ENCODE measurements at places on chromosomes 13 and 19. TPM values are rescaled to one million over a fixed set of nuclear protein-coding genes. Genes with fewer than 3 reads are reported as not detected.

GRCh38 chr13:106291006-106291405, 244.5 kb downstream of the EFNB2 start:
- H3K36me3 ChIP-seq: no peaks in the 10 kb centered on the region
- no peaks in the 10 kb centered on the region for H3K27me3 ChIP-seq
- no peaks in the 10 kb centered on the region for H3K4me1 ChIP-seq
- DNase-seq: no peak
- H3K27ac ChIP-seq: no peak overlapping the region

GRCh38 chr19:42154471-42155323, 22.5 kb upstream of the POU2F2 start:
- no peak overlapping the region for H3K27ac ChIP-seq
- no peak for DNase-seq
- peaks cover 2% of the 10 kb centered on the region for H3K27me3 ChIP-seq
- H3K4me1 ChIP-seq: no peaks in the 10 kb centered on the region
- H3K36me3 ChIP-seq: no peaks in the 10 kb centered on the region

DNA sequence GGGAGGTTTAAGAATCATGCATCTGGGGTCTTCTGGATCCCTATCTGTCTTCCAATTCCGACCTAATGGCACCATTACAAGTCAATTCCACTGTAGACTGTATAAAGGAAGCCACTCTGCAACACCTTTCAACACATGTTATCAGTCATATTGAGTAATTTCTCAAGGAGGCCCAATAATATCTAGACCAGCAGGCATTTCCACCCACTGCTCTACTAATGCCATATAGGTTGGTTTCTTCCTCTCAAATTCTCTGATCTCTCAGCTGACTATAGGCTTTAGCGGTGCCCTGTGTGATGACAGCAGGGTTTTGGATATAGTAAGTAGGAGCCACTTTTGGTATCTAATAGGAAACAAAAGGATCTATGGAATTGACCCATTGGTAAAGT, 12.4 kb upstream of the ITM2B start:
- no peak overlapping the region for H3K4me3 ChIP-seq
- DNase-seq: no peak
- no peaks in the 10 kb centered on the region for H3K36me3 ChIP-seq

- no peaks in the 10 kb centered on the region for H3K4me1 ChIP-seq
- H3K27ac ChIP-seq: no peak overlapping the region
- H3K27me3 ChIP-seq: no peaks in the 10 kb centered on the region
- no peaks in the 10 kb centered on the region for H3K36me3 ChIP-seq
Measured at GRCh38 chr13:34430294-34430693, 511.8 kb upstream of the NBEA start.

DNA sequence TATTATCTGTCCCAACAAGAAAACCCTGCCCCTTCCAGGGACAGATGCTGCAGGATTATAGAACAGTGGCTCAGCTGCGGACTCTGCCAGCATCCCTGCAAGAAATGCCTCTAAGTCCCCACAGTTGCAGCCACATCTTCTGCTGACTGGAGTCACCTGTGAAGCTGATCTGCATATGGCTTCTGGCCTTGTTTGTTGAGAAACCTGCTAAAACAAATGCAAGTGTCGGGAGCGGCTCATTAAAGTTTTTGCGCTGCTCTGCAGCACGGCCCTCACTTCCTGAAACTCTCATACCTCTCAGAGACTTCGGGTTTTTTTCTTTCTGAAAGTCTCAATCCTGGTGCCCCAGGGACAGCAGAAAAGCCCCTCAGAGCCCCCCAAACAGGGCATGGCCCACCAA, 725.0 kb downstream of the UQCRFS1 start:
- no peaks in the 10 kb centered on the region for H3K4me1 ChIP-seq
- H3K27ac ChIP-seq: no peak overlapping the region
- no peaks in the 10 kb centered on the region for H3K27me3 ChIP-seq

DNA sequence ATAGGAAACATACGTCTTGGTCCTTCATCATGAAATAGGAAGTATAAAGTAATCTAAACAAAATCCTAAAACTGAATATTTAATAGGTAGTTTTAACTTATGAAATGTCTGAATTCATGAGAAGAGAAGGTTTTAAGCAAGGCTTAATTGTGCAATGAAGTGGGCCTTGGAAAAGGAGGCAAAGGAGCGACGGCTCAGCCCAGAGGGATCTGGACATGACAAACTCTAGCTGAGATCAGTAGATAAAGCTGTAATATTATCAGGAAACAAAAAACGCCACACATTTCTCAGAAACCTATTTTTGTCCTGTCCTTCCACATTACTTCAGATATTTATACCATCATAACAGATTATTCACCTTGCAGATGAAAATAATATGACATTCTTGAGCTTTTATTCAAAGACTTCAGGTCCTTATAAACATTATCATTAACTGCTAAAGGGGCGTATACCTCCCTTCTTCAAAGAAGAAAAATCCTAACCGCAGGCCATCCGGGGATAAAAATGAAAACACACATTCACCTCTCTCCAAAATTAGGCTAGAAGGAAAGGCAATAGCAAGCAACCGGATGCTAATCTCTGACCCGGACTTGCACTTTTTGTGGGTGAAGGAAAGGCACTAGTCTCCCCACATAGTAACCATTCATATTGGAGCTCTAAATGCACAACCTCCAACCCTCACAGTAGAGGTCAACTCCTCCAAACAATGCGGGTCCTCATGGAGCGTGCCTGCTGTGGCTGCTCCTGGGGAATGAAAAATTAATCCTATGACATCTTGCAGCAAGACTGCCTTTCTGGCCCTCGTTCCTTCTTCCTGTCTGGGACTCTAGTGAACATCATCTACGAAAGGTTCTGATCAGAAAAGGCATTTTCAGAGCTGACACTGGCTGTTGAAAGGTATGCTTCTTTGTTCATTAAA, 108.8 kb downstream of the TBC1D4 start:
- H3K4me1 ChIP-seq: no peaks in the 10 kb centered on the region
- no peak for DNase-seq
- no peaks in the 10 kb centered on the region for H3K36me3 ChIP-seq
- H3K27me3 ChIP-seq: no peaks in the 10 kb centered on the region

- peak overlapping the region; percentile 100 for H3K27ac ChIP-seq
- H3K36me3 ChIP-seq: peaks cover 9% of the 10 kb centered on the region
- H3K4me3 ChIP-seq: peak overlapping the region; percentile 100
- peaks cover 57% of the 10 kb centered on the region for H3K4me1 ChIP-seq
Measured at GRCh38 chr19:58558623-58559274, 338 bp upstream of the UBE2M start.

GRCh38 chr13:93767917-93768409, 541.4 kb downstream of the GPC6 start:
- peak; percentile 50 for DNase-seq
- H3K4me1 ChIP-seq: no peaks in the 10 kb centered on the region
- no peaks in the 10 kb centered on the region for H3K27me3 ChIP-seq
- no peak overlapping the region for H3K27ac ChIP-seq

DNA sequence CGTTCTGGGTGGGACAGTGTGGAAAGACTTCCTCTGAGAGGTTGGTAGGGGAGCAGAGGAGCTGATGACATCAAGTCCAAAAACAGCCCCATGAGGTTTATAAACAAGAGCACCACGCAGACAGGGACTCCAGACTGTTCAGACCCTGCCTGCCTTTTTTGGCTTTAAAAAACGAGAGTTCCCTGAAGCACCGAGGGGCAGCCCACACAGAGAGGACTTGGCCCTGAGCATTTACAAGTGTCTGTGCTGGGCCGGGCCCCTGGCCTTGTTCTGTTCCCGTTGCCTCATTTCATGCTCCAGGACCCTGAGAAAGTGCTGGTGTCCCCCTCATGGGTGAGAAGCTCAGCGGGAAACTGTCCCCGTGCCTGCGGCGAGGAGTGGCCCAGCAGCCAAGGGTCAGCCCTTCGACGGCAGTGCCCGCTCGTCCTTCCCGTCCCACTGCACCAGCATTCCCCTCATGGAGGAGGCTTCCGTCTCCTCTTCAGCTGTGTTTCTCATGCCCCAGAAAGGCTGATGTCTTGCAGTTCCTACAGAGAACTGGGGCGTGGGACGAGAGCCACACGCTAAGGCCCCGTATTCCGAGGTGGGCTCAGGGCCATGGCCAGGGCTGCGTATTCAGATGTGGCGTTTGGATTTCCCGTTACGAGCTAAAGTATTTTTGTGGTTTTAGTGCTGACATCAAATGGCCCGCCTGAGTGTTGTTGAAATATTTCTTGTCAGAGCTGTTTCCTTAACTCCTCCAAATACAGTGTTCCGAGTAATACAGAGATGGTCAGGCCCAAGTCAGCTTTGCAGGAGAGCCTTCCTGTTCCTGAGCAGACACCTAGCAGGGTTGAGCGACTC, 93.5 kb downstream of the ATP11A start:
- no peaks in the 10 kb centered on the region for H3K36me3 ChIP-seq
- no peak for DNase-seq
- no peak overlapping the region for H3K4me3 ChIP-seq
- no peaks in the 10 kb centered on the region for H3K27me3 ChIP-seq
- H3K4me1 ChIP-seq: peaks cover 5% of the 10 kb centered on the region

GRCh38 chr13:71770710-71771109, 96.3 kb downstream of the DACH1 start:
- peaks cover 4% of the 10 kb centered on the region for H3K4me1 ChIP-seq
- DNase-seq: peak; percentile 34
- H3K27me3 ChIP-seq: no peaks in the 10 kb centered on the region

DNA sequence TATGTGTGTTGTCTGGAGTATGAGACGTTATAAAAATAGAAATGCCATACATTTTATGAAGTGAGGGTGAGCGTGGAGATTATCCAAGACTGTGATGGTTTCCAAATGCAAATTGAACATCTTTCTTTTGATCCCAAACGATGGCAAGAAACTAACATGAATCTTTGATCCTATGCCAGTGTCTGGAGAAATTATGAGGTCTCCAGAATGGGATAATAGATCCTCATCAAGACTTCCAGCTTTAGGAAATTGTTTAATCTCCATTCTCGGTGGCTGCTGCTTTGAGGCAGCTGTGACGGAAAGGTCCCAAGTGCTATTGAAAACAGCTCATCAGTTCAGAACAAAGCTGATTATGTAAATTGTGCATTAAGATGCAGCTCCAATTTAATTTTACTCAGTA, 30.8 kb downstream of the CBY2 start:
- no peak overlapping the region for H3K4me3 ChIP-seq
- no peaks in the 10 kb centered on the region for H3K27me3 ChIP-seq
- no peak overlapping the region for H3K27ac ChIP-seq
- H3K36me3 ChIP-seq: no peaks in the 10 kb centered on the region
- no peaks in the 10 kb centered on the region for H3K4me1 ChIP-seq
- DNase-seq: no peak

DNA sequence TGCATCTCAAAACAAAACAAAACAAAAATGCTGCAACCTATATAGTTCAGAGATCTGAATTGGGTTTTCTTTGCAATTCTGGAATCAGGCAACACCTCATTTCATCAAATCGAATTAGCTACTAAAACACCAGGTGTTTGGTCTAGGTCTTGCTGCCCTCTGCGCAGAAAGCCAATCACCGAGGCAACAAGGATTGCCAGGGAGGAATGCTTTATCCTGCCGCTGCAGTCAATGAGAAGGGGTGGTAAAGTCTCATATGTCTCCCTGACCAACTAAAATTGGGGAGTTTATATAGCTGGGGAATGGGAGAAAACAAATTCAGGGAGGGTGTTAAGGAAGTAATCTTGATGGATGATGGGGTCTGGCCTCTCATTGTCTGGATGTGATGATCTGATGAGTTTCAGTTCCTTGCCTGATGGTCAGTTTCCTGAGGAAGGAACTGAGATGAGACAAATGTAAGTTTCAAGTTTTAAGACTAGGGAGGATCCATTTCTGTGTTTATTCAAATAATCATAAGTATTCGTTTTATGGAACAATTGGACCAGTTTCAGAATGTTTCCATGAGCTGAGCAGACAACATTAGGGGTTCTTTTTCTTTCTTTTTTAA, 5.0 kb upstream of the YJU2 start:
- H3K36me3 ChIP-seq: no peaks in the 10 kb centered on the region
- H3K27me3 ChIP-seq: no peaks in the 10 kb centered on the region
- DNase-seq: no peak

GRCh38 chr19:374183-374885, 29.7 kb upstream of the MIER2 start:
- H3K4me3 ChIP-seq: no peak overlapping the region
- H3K36me3 ChIP-seq: no peaks in the 10 kb centered on the region
- peaks cover 5% of the 10 kb centered on the region for H3K4me1 ChIP-seq
- peak; percentile 27 for DNase-seq

- no peak overlapping the region for H3K4me3 ChIP-seq
- H3K36me3 ChIP-seq: no peaks in the 10 kb centered on the region
- peaks cover 3% of the 10 kb centered on the region for H3K4me1 ChIP-seq
- peak overlapping the region; percentile 61 for H3K27ac ChIP-seq
- no peaks in the 10 kb centered on the region for H3K27me3 ChIP-seq
Measured at GRCh38 chr13:35930665-35931631, 200.2 kb downstream of the DCLK1 start.

DNA sequence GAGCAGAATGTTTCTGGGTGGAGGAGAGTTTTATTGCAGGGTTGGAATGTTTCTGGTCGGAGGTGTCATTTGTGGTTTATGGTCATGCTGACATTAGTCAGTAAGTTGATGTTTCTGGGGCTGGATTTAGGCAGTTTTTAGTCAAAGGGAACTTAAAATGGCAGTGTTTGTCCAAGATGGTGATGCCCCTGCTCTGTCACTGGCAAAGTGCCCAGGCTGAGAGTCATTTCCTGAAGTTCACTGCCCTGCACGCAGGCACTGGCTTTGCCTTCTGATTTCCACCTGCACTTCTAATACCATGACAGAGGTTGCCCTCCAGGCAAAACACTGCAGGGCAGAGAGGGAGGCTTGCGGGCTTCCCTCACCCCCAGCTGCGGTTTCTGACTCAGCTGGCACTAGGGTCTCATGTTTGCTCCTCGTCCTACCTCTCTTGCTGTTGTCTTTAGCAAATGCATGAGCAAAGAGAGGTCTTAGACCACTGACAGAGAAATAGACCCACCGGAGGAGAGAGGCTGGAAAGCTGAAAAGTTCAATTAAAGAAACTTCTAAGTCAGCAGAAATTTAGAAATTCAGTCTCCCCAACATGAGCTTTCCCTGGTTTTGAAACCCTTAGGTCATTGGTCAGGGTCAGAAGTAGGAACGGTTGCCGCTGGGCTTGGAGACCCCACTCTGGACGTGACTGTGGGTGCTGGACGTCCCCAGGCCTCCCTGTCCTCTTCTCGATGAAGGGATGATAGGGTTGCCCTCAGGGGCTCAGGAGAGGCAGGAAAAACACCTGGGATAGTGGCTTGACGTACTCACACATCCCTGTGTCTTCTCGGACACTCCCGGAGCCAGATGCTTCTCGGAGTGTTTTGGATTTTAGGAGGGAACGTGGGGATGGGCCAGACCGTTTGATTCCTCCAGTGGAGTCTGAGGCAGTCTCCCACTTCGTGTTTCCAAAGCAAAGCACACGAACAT, 26.3 kb downstream of the TMEM255B start:
- no peaks in the 10 kb centered on the region for H3K27me3 ChIP-seq
- no peak for DNase-seq
- no peaks in the 10 kb centered on the region for H3K4me1 ChIP-seq
- H3K27ac ChIP-seq: no peak overlapping the region
- H3K36me3 ChIP-seq: no peaks in the 10 kb centered on the region
- H3K4me3 ChIP-seq: no peak overlapping the region

- no peak for DNase-seq
- H3K27ac ChIP-seq: no peak overlapping the region
- H3K4me1 ChIP-seq: no peaks in the 10 kb centered on the region
- H3K4me3 ChIP-seq: no peak overlapping the region
- no peaks in the 10 kb centered on the region for H3K36me3 ChIP-seq
Measured at GRCh38 chr13:99299256-99299919, 7.8 kb downstream of the GPR183 start.

CGB8 gene
- not detected for total RNA-seq

ZNF540 gene
- 8.4 TPM for total RNA-seq

POLR1G gene
- 3.9 TPM for total RNA-seq

SLC27A5 gene
- total RNA-seq: 10.8 TPM

ZNF497 gene
- total RNA-seq: 5.0 TPM

ATP4B gene
- total RNA-seq: 0.16 TPM

CGB3 gene
- total RNA-seq: not detected

All from kidney (tissue), 22 donors.